ENCODE measurements at places on chromosomes 3 and 15. TPM values are rescaled to one million over a fixed set of nuclear protein-coding genes. Genes with fewer than 3 reads are reported as not detected.

Gene CMTM8
- total RNA-seq = 11.6 TPM

Gene RPP25
- 3.8 TPM for total RNA-seq

Gene PLSCR5
- total RNA-seq = not detected

Gene SLCO3A1
- 10.8 TPM for total RNA-seq

Gene TF
- 0.67 TPM for total RNA-seq

Gene KLHL6
- total RNA-seq = 63.5 TPM

Gene MKRN3
- total RNA-seq = 3.8 TPM

Gene KIF15
- total RNA-seq = 45.1 TPM

Gene GATM
- total RNA-seq = 1.3 TPM

Gene OR5K2
- not detected for total RNA-seq

Gene GMNC
- total RNA-seq = not detected

Gene CTXND1
- not detected for total RNA-seq

Gene HYKK
- total RNA-seq = 2.7 TPM

Gene AGBL1
- 0.10 TPM for total RNA-seq

Gene TRPM1
- not detected for total RNA-seq

Gene PLCH1
- 0.12 TPM for total RNA-seq

Gene GRIP2
- not detected for total RNA-seq

Gene LRRC2
- total RNA-seq = not detected

Gene SMCO1
- not detected for total RNA-seq

Data from activated CD4-positive, alpha-beta memory T cell treated with anti-CD3 and anti-CD28 coated beads for 36 hours (primary cell).